Brain pericyte (primary cell): ENCODE measurements at places on chromosomes 6 and 20.

DNA sequence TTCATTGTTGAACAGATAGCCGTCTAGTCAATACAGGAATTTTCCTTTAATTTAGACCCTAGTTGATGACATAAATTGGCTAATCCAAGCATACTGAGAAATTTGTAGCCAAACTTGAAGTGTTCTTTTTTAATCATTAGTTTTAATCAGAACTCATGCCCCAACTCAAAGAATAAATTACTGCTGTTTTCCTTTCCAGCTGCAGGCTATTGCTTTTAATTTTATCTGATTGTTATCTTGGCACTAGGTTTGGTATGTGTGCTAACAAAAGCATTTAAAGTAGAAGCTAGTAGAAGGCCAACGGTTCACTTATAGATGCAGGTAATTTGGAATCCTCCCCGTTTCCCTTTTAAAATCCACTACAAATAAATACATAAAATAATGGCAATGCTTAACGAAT lies 188.5 kb downstream of the CD109 start:
- DNase-seq, result no peak

- DNase-seq, result no peak
These were observed 96.5 kb downstream of the PLEKHG1 start for GRCh38 chr6:150696190-150696589.

- DNase-seq, result peak; percentile 38
These were observed 12.5 kb downstream of the PLCB1 start for GRCh38 chr20:8144282-8145245.

GRCh38 chr6:22300273-22300998 lies 3.6 kb upstream of the PRL start:
- no peak for DNase-seq

DNA sequence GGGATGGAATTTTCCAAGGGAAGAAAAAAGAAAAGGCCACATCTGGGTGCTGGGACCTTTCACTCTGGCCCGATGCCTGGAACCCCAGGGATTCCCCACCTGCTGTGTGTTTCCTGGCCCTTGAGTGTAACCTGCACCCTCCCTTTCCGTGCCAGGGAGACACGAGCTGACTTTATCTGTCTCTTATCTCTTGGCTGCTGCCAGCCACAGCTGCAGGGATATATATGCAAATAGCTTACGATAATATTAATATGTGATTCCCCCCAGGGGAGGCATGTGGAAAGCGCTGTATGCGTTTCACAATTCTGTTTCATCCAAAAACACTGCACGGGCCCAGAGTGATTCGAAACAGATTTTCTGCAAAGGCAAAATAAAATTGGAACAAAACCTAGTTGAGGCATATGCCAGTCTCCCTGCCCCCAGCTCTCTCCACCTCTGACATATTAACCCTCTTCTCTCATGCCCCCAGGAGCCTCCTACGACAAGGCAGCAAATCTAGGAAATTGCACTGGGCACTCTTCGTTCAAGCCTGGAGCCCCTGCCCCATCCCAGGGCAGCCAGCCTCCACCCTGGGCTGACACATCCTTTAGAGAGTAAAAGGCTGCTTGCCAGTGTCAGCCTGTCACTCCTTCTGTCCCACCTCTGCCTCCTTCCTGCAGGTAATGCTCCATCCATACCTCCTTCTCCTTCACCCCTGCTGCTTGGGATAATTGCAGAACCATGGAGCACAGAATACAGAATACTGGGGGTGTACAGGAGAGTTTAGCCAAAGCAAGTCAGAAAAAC lies 1.3 kb downstream of the RIPOR3 start:
- no peak for DNase-seq

- no peak for DNase-seq
These were observed 36.7 kb downstream of the LRFN2 start for GRCh38 chr6:40550202-40551101.

- DNase-seq, result no peak
These were observed 122.4 kb upstream of the EXOC2 start for GRCh38 chr6:815348-815738.

DNA sequence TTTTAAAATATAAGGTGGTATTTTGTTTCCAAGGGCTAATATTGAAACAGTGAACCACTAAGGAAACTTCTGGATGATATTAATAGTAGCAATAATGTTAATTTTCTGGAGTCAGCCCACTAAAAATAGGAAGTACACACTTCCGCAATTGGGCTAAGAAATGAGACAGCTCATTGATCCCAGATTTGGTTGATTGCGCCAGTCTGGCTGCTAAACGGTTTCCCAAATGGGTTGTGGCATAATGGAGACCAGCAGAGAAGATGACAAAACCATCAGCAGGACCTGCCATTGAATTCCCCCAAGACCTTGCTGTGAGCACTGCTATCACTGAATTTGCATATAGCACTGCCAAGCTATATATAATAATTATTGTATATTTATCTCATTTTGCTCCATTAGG lies 71.2 kb upstream of the SGK1 start:
- no peak for DNase-seq

DNA sequence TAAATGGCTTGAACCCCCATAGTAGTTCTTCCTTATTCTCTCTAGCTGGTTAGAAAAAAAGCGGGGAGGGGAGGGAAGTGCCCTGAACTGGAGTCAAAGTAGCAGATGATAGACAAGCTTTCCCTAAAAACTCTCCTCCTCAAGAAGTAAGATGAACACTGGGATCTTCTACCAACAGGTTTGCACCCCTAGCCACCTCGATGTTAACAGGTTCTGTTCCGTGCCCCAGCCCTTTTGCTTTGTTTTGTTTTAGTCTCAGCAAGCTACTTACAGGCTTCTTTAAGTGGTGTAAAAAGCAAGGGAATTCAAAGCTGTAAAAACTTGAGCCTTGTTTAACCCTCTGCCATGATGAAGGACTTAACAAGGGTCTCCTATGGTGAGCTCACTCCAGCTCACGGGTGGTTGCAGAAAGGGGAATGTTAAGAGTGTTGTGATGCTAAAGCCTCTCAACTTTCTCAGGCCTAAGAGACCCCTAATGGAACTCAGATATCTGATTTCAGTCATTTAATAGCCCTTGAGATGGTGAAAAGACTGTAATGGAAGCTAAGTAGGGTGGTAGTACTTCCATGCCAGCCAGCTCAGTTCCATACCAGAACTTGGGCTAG lies 106.0 kb downstream of the FOXO3 start:
- no peak for DNase-seq
